ENCODE measurements at places on chromosomes 7 and 10. TPM values are rescaled to one million over a fixed set of nuclear protein-coding genes. Genes with fewer than 3 reads are reported as not detected.

Gene STAG3
- total RNA-seq = 2.0 TPM

Gene RAPGEF5
- 10.3 TPM for total RNA-seq

- no peak for DNase-seq
Measured at GRCh38 chr7:111210996-111211395, 120.1 kb downstream of the LRRN3 start.

Gene NFE2L3
- total RNA-seq = 0.48 TPM

GRCh38 chr7:38372290-38372689 lies 98.9 kb upstream of the TARP start:
- DNase-seq = no peak

DNA sequence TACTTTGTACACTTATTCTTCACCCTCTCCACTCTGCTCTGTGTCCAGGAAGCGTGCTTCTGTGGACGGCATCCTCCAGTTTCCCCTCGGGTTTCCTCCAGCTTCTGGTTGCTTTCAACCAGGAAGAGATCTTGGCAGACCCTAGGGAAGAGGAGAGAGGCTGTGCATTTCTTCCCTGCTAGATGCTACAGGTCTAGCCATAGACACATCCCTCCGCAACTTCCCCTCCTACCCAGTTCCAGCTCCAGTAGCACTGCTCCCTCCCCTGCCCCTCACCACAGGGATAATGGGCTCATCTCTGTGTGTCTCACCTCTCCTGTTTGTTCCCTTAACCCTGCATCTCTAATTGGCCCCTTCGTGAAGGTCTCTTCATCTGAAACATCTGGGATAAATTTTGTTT lies 16.3 kb downstream of the TLL2 start:
- no peak for DNase-seq

Gene OR9A2
- 0.22 TPM for total RNA-seq

Gene LBX1
- not detected for total RNA-seq

- DNase-seq = no peak
Measured at GRCh38 chr10:55378196-55378595, 577.2 kb upstream of the PCDH15 start.

GRCh38 chr7:70678621-70679251 lies 453.2 kb upstream of the GALNT17 start:
- DNase-seq = no peak

GRCh38 chr10:114002422-114002821 lies 41.2 kb upstream of the ADRB1 start:
- no peak for DNase-seq

Gene ZFYVE27
- total RNA-seq = 26.8 TPM

Gene GPR15LG
- not detected for total RNA-seq

Gene POT1
- total RNA-seq = 19.8 TPM

- no peak for DNase-seq
Measured at GRCh38 chr7:134750083-134751062, 29.1 kb upstream of the CALD1 start.

DNA sequence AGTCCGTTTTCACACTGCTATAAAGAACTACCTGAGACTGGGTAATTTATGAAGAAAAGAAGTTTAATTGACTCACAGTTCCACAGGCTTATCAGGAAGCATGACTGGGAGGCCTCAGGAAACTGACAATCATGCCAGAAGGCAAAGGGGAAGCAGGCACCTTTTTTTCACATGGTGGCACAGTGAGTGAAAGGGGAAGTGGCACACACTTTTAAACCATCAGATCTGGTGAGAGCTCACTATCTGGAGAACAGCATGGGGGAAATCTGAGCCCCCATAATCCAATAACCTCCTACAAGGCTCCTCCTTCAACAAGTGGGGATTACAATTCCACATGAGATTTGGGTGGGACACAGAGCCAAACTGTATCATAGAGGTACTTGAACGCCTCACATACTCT lies 30.0 kb downstream of the AGR3 start:
- no peak for DNase-seq

Gene CFAP70
- total RNA-seq = 3.5 TPM

GRCh38 chr10:117555017-117555416 lies 12.5 kb downstream of the EMX2 start:
- DNase-seq = no peak

Gene GPR141
- total RNA-seq = 0.82 TPM

Gene SPDYE6
- total RNA-seq = not detected

Gene TET1
- 5.1 TPM for total RNA-seq

GRCh38 chr10:4241724-4242345 lies 456.8 kb upstream of the KLF6 start:
- peak; percentile 34 for DNase-seq

Gene ITGA8
- total RNA-seq = 4.2 TPM

Data from ovary (tissue), 10 donors.